ENCODE measurements at places on chromosomes 3 and 15.

- DNase-seq, result no peak
Observed at GRCh38 chr3:42601896-42602581, 1.6 kb downstream of the NKTR start.

DNA sequence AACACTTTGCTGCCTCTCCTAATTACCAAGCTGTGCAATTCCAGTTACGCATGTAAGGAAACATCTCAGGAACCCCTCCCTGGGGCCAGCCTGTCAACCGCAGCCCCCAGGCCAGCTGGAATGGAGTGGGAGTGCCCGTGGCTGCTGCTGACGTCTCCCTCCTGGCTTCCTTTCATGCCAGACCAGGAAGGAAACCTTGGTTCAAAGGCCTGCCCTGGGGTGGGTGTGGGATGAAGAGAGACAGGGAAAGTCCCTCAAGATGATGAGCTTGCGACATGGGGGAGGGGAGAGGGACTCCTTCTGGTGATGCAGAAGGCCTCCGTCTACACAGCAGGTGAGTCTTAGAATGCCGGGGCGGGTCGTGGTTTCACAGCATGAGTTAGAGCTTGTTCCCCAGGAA, 11.4 kb upstream of the CYP11A1 start:
- DNase-seq, result no peak

GRCh38 chr3:189944285-189945145, 176.2 kb downstream of the P3H2 start:
- DNase-seq, result no peak

DNA sequence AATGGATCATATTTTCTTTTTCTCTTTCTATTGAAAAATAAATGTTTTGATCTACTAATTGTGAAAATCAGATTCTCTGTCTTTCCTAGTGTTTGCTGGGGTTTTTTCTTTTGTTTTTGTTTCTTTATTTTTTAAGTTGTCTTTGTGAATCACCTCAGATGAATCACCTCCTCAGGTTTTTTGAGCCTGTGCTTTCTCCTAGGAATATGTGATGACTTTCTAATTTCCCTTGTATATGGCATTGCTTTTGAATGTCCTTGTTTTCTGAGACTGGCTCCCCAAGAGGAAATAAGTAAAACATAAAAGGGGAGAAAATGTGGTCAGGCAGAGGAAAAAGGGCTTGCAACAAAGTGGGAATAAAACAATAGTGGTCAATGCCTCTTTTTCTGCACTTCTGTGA, 750.0 kb downstream of the ZPLD1 start:
- no peak for DNase-seq

GRCh38 chr3:102530415-102531181, 95.8 kb downstream of the ZPLD1 start:
- no peak for DNase-seq
